ENCODE measurements at places on chromosomes 4 and X.

- DNase-seq, result no peak
These were observed 185.7 kb upstream of the TBL1X start for GRCh38 chrX:9279234-9279544.

DNA sequence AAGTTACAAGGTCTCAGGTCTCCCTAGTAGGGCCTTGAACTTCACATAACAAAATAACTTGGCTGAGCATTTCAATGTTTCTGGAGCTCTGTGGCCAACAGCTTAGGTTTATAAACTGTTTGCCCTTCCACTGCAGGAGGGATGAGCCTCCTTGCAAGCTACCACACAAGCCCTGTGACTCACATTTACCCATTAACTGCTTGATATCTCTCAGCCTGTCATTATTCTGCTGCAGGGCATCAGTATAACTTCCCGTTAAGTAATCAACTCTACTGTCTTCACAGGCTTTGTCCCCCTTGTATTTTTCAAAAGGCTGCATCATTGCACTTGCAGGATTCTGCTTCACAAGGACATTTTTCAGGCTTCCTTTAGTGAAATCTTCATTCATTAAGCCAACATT is 151.7 kb upstream of the CXCL13 start:
- no peak for DNase-seq

DNA sequence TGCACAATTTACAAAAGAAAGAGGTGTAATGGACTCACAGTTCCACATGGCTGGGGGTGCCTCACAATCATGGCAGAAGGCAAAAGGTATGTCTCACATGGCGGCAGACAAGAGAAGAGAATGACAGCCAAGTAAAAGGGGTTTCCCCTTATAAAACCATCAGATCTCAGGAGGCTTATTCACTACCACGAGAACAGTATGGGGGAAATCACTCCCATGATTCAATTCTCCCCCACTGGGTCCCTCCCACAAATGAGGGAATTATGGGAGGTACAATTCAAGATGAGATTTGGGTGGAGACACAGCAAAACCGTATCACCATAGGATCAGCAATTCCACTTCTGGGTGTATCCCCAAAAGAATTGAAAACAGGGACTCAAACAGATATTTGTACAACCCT is 97.5 kb upstream of the STX18 start:
- no peak for DNase-seq

GRCh38 chr4:146176891-146177290 is 1.4 kb downstream of the LSM6 start:
- DNase-seq, result no peak

- no peak for DNase-seq
These were observed 128.8 kb downstream of the AMELX start for GRCh38 chrX:11421805-11422524.

GRCh38 chr4:81337211-81337610 is 122.2 kb upstream of the PRKG2 start:
- no peak for DNase-seq

DNA sequence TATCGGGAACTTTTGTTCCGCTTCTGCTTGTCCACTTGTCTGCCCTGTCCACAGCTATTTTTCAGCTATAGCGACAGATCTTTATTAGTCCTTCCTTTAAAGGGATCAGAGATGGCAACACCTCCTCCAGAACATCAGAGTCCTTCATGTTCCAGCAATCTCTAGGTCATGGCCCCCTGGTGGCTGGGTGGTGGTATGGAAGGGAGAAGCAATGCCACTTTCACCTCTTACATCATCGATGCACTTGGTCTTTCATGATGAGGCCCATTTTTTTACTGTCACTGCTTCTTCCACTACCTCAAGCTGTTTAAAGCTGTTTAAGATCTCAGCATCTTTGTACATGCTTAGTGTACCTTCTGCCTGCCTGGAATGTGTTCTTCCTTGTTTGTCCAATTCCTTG is 106.7 kb downstream of the ARHGAP6 start:
- DNase-seq, result peak; percentile 43

GRCh38 chr4:61248705-61249104 is 48.6 kb downstream of the ADGRL3 start:
- DNase-seq, result no peak

GRCh38 chr4:177405508-177405907 is 36.7 kb downstream of the AGA start:
- DNase-seq, result no peak

DNA sequence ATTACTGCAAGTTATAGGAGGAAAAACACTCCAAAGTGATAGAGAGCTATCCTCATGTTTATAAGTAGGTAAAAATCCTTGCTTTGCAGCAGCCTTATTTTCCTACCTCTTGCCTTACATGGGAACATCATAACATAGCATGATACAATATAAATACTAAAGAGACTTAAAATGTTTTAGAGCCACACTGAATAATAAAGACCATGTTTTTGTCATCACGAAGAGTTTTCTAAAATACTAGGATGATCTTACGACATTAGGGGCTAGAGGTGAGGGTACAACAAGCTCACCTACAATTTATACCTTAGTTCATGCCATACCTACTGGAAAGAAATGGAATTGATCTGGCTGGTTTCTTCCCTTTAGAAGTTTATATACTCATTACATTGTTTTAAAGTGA is 184.8 kb downstream of the FBXW7 start:
- no peak for DNase-seq

GRCh38 chr4:23835774-23836478 is 53.9 kb downstream of the PPARGC1A start:
- DNase-seq, result no peak

DNA sequence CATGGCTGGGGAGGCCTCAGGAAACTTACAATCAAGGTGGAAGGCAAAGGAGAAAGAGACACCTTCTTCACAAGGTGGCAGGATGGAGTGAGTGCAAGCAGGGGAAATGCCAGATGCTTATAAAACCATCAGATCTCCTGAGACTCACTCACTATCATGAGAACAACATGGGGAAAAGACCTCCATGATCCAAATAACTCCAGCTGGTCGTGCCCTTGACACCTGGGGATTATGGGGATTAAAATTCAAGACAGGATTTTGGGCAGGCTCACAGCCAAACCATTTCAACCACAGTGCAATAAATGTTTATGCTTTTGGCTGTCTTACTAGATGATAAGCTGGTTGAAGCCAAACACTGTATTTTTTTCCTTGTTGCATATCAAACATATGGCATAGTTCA is 1112.4 kb downstream of the STIM2 start:
- no peak for DNase-seq

DNA sequence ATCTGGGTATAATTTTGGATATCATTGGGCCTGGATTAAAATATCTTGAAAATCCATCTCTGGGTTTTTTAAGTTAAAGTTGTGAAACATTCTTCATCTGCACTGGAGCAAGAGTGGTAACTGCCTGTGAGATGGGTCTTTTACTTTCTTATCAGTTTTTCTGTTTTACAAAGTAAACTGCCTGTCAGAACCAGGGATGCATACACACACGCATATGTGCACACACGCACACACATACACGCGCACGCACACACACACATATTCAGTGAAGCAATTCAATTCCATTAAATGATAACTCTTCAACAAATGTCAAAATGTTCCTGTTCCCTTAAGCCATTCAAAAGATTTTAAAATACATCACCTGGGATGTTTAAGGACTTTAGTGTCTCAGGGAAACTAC is 515.8 kb downstream of the INPP4B start:
- DNase-seq, result no peak

DNA sequence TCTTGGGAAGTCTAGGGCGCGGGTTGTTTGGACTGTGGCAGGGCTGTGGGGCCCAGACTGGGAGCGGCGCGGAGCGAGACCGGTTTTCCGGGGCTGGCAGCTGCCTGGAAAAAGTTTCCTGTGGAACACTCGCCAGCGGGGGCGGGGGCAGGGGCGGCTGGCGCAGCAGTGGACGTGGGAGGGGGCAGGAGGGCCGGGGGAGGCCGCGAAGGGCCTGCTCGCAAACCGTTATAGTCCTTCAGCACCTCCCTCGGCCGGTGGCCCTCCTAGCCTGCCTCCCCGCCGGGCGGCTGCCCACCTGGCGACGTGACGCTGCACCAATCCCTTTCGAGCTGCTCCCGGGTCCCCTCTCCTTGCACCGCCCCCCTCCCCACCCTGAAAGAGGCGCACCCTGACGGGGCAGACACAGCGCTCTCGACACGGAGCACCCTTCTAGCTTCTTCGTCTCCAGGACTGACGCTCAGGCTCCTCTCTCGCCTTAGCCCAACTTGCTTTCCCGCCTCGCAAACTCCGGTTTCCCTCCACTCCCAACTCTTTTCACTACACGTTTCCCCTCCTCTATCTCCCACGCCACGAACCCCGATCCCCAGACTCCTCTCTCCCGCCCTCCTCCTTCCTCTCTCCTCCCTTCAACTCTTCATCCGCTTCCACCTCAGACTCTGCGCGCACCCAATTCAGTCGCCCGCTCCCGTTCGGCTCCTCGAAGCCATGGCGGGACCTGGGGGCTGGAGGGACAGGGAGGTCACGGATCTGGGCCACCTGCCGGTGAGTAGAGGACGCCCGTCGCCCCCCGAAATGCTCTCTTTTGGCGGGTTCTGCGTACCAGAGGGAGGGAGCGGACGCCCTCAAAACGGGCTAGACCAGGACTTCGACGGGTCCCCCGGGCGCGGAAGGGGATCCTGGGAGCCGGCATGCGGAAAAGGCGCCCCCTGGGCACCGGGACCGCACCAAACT is at the start of gene NRK:
Gene NRK, plus strand, starts transcription at position 402 of the 954 bp plus-strand sequence. Its CDS starts 307 bp downstream, at position 709.
- no peak for DNase-seq

GRCh38 chr4:46874811-46875210 is 34.2 kb downstream of the COX7B2 start:
- DNase-seq, result no peak

GRCh38 chr4:154329268-154329868 is 162.2 kb downstream of the DCHS2 start:
- no peak for DNase-seq

DNA sequence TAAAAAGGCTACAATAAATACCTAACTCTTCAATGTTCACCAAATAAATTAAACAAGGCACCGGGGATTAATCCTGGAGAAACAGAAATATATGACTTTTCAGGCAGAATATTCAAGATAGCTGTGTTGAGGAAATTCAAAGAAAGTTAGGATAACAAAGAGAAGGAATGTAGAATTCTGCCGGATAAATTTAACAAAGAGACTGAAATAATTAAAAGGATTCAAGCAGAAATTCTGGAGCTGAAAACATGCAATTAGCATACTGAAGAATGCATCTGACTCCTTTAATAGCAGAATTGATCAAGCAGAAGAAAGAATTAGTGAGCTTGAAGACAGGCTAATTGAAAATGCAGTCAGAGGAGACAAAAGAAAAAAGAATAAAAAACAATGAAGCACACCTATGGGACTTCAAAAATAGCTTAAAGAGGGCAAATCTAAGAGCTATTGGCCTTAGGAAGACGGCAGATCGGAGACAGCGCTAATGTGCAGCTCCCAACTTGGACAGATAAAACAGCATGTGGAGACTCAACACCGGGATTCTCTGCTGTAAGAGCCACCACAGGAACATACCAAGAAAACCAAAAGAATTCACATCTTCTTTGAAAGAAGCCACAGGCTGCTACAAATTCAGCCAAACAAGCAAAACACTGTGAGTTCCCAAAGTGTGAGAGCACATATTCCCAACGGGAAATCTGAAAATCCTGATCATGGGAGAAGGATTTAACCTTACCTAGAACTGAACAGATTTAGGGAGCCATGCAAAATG is 1290.9 kb downstream of the PCDH18 start:
- no peak for DNase-seq

DNA sequence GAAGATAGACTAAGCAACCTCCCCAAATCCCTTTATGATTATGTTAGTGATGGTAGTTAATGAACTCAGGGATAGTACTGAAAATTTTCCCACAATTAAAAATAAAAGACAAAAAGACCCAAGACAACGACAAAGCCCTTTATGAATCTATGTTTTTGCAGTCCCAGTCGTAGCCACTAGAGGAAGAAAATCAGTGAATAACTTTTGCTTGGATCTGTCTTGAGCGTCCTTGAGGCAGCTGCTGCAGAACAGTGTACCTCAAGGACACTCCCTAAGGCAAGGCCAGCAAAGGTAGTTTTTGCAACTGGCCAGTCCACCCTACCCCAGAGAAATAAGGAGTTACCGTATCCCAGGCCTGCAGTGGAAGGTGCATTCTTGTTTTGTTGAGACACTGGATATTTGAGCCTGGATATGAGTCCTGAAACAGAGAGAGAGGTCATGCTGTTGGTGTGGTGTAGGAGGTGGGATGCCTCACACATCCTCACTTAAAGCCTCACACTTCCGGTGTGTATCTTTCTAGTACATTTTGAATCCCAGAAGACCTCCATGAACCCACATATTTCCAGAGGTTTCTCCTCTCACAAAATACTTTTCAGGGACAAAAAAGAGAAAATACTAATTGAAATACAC is 8.7 kb upstream of the TIMM8A start:
- no peak for DNase-seq

GRCh38 chr4:129254126-129254525 is 158.2 kb downstream of the C4orf33 start:
- no peak for DNase-seq

- DNase-seq, result no peak
These were observed 601.7 kb upstream of the GRIA3 start for GRCh38 chrX:122582280-122582974.

GRCh38 chr4:69707807-69708206 is 52.6 kb downstream of the SULT1B1 start:
- DNase-seq, result no peak

- no peak for DNase-seq
These were observed 115.6 kb downstream of the FHIP1A start for GRCh38 chr4:151524610-151525009.

- DNase-seq, result no peak
These were observed 6.2 kb upstream of the CXCL5 start for GRCh38 chr4:74004668-74005067.

- no peak for DNase-seq
These were observed 378.5 kb downstream of the KLHL4 start for GRCh38 chrX:87896057-87896456.

- no peak for DNase-seq
These were observed 44.4 kb downstream of the POLR2B start for GRCh38 chr4:57023104-57023503.

DNA sequence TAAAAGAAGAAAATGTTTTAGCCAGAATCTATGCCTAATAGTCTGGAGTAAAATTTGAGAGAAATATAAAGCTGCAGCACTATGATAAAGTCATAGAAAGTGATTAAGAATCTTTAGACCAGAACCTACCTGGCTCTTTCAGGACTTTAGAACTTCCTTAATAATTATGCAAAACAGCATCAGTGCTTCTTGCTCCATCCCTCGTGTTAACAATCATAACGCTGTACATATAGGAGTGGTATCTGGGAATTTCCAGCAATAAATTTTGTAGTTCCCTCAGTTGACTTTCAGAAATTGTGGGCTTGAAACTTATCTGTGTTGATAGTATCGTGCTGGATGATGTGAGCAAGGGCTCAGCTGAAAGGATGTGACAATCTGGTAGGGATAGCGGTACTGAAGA is 102.1 kb upstream of the RASGEF1B start:
- no peak for DNase-seq

DNA sequence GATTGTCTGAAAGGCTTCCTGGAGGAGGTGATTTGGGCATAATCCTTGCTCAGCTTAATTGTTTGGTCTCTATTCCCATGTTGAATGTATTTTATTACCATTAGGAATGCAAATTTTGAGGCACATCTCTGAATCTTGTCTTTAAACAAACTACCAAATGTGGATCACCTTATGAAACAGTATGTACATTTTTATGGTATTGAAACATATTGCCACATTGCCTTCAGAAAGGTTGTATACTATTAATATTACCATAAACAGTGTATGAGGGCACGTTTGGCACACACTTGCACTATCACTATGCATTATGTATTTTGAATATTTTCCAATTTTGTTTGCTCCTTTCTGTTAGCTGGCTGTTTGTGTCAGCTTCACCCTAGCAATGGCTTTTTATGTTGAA is 60.0 kb upstream of the ALB start:
- no peak for DNase-seq

- no peak for DNase-seq
These were observed 165.1 kb downstream of the SLIT2 start for GRCh38 chr4:20416800-20417199.

- DNase-seq, result no peak
These were observed 46.4 kb upstream of the GATB start for GRCh38 chr4:151807220-151807619.

Data from CD8-positive, alpha-beta T cell (primary cell).